ENCODE measurements at places on chromosomes 5 and 9. TPM values are rescaled to one million over a fixed set of nuclear protein-coding genes. Genes with fewer than 3 reads are reported as not detected.

SLC1A1 gene
- total RNA-seq: 1.7 TPM

DNA sequence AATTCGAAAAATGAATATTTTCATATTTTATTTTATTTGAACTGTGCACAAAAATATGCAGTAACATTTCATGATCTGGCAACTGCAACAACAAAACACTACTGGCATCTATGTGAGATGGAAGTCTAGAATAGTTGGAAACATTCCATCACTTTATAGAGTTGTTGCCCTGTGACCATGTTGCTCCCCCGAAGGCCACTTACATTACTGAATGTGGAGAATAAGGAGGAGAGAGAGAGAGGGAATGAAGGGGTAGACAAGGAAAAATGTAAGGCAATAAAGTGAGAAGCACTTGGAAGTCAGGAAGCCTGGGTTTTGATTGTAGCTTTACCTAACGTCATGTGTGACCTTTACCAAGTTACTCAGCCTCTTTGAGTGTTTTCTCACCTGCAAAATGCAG, 437.2 kb upstream of the EDIL3 start:
- H3K4me1 ChIP-seq: no peaks in the 10 kb centered on the region
- no peak overlapping the region for H3K27ac ChIP-seq
- H3K27me3 ChIP-seq: no peaks in the 10 kb centered on the region
- H3K36me3 ChIP-seq: no peaks in the 10 kb centered on the region
- no peak overlapping the region for H3K4me3 ChIP-seq
- DNase-seq: no peak

PURA gene
- 26.1 TPM for total RNA-seq

PCDHB16 gene
- total RNA-seq: 7.5 TPM

PCDHGC3 gene
- total RNA-seq: 23.3 TPM

DNA sequence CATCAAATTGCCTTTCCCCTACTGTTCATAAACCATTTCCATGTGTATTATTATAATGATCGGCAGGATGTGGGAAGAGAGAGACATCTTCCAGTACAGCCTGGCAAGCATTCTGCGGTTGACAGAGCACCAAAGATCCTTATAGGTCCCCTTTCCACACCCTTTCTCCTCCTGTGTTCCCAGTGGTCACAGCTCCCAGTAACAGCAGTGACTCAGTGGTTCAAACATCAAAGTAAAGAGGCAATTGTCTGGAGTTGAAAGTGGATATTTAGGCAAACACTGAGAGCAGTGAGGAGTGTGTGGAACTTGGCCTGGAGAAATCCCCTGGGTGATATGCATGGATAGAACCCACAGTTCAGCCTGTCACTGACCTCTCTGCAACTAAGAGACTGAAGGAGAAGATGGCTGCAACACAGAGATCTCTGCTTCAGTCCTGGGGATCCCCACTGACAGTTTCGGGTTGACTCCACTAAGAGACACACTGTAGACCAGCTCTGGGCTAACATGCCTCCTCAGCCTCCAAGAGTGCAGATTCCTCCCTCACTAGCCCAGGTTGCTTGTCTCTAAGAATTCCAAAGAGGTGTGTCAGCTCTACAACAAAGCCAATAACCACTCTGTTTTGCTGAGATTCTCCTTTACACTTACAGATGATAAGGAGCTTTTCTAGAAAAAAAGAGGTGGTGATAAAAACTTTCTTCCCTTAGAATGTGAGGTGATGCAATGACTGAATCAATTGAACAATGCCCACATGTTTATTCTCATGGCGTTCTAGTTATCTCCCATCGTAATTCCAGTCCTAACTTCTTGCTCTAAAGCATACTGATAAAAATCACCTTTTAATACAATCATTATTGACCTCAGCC, 94.4 kb upstream of the IL6ST start:
- no peak overlapping the region for H3K4me3 ChIP-seq
- H3K36me3 ChIP-seq: no peaks in the 10 kb centered on the region
- no peaks in the 10 kb centered on the region for H3K27me3 ChIP-seq
- no peak overlapping the region for H3K27ac ChIP-seq

- no peak overlapping the region for H3K27ac ChIP-seq
- DNase-seq: no peak
- no peaks in the 10 kb centered on the region for H3K4me1 ChIP-seq
- H3K4me3 ChIP-seq: no peak overlapping the region
- no peaks in the 10 kb centered on the region for H3K36me3 ChIP-seq
Measured at GRCh38 chr9:135760465-135760864, 58.5 kb downstream of the KCNT1 start.

DNA sequence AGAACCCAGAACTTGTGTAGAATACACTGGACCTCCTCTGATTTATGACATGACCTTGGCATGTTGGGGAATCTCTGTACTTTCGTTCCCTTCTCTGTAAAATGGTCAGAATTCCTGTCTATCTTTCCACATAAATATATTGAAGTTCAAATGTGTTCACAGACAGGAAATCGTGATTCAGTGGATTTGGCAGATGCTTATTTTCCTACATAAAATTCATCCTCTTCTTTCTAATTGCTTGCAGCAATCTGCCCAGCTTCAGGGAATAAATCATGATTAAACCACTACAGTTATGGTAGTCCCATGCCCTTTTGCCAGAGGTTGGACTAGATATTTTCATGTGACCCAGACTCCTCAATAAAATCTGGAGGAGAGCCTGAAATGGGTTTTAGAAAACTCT, 52.1 kb upstream of the ARL15 start:
- H3K27me3 ChIP-seq: no peaks in the 10 kb centered on the region
- H3K36me3 ChIP-seq: no peaks in the 10 kb centered on the region
- H3K4me3 ChIP-seq: no peak overlapping the region
- peaks cover 2% of the 10 kb centered on the region for H3K4me1 ChIP-seq

DNA sequence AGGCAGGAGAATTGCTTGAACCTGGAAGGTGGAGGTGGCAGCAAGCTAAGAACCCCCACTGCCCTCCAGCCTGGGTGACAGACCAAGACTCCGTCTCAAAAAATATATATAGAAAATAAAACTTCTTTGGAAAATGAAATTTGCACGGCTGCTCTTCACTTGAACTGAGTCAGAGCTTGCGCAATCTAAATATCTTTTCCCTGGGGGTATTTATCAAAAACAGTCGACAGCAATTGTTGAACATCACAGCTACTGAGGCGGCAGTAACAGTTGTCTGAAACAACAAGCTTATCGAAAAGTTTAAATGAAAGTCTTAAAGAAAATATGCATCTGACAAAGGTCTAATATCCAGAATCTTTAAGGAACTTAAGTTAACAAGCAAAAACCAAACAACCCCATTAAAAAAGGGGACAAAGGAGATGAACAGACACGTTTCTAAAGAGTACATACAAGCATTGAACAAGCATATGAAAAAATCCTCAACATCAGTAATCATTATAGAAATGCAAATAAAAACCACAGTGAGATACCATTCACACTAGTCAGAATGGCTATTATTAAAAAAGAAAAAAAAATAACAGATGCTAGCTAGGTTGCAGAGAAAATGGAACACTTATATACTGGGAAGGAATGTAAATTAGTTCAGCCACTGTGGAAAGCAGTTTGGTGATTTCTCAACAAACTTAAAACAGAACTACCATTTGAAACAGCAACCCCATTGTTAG, 153.6 kb upstream of the CDH9 start:
- no peak overlapping the region for H3K4me3 ChIP-seq
- no peak for DNase-seq
- no peaks in the 10 kb centered on the region for H3K4me1 ChIP-seq
- no peaks in the 10 kb centered on the region for H3K27me3 ChIP-seq

SOHLH1 gene
- not detected for total RNA-seq

DNA sequence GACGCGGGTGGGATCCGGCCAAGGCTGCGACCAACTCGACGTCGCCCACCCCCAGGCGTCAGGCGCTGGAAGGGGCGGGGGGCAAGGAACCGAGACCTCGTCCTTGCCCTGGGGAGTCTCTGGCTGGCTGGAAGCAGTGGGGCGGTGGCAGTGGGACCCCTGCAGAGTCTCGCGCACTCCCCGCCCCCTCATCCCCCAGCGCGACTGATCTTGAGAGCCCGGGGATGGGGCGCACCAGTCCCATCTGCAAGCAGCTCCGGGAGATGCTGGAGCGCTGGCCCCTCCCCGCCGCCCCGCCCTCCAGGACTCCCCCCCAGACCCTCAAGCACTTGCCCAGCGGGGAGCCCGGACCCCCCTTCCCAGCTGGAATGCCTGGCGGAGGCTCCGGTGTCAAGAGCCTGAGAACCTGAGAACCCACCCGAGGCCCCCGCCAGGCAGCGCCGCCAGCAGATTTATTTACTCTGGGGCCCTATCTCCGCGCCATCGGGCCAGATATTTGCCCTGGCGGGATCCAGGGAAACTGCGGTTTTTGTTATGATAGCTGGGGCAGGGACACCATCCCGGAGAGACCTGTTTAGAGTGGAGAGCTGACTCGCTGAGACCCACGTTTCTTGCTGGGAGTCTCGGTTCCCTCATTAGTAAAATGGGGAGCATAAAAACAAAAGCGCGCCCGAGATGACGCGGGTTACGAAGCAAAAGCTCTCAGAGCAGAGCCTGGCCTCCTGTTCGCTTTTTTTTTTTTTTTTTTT, 1.2 kb downstream of the PRRT1B start:
- DNase-seq: no peak
- peaks cover 3% of the 10 kb centered on the region for H3K4me1 ChIP-seq
- H3K4me3 ChIP-seq: no peak overlapping the region
- H3K36me3 ChIP-seq: no peaks in the 10 kb centered on the region
- H3K27me3 ChIP-seq: no peaks in the 10 kb centered on the region

C5orf24 gene
- 46.8 TPM for total RNA-seq

All from ovary (tissue), 10 donors.